ENCODE measurements at places on chromosomes 16 and 17.

- no peak for DNase-seq
These were observed 10.3 kb upstream of the BAHCC1 start for GRCh38 chr17:81384929-81385319.

- DNase-seq = no peak
These were observed 7.3 kb downstream of the PLEKHG4 start for GRCh38 chr16:67286441-67287235.

DNA sequence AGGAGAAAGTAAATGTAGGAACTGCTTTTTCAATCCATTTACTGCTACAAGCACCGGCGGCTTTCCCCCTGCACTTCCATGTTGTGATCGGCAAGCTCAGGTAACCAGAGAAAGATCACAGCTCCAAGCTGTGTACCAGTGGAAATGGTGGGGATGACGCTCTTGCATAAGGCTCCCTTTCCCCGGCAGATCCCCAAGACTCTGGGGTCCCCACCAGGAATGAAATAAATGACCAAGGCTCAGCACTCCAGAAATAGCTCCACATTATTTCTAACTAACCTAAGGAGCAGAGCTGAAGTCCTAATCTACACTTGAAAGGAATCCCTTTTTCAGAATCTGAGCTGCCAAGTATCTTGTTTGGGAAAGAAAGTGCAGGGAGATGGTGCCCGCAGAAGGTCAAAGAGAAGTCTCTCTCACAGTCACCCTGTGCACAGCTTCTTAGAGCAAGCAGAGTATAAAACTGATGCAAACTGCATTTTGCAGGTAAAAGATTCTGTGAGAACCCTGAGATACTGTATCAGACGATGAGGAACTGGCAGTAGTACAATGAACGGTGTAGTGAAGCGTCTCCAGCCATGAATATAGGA is 11.1 kb downstream of the GRB2 start:
- no peak for DNase-seq

DNA sequence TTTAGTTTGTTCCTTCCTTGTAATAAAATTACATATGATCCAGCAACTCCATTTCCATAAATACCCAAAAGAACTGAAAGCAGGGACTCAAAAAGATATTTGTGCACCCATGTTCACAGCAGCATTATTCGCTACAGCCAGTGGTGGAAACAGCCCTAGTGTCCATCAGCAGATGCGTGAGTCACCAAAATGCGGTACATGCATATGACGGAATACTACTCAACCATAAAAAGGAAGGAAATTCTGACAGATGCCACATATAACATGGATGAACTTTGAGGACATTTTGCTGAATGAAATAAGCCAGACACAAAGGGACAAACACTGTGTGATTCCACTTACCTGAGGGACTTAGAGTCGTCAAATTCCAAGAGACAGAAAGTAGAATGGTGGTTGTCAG is 9.1 kb upstream of the SLC47A2 start:
- no peak for DNase-seq

GRCh38 chr17:14545156-14545906 is 244.4 kb downstream of the HS3ST3B1 start:
- DNase-seq = no peak
